ENCODE measurements at places on chromosomes 5 and 9. TPM values are rescaled to one million over a fixed set of nuclear protein-coding genes. Genes with fewer than 3 reads are reported as not detected.

The OMD gene
- not detected for total RNA-seq

The SNX18 gene
- 26.3 TPM for total RNA-seq

The RAB3C gene
- 25.2 TPM for total RNA-seq

The FOXD4L5 gene
- total RNA-seq: 0.29 TPM

- peaks cover 9% of the 10 kb centered on the region for H3K36me3 ChIP-seq
- H3K4me3 ChIP-seq: no peak overlapping the region
- no peak for DNase-seq
- H3K27ac ChIP-seq: no peak overlapping the region
These were observed 4.7 kb downstream of the NOTCH1 start for GRCh38 chr9:136541179-136541578.

GRCh38 chr9:88536023-88536324 is 996 bp downstream of the NXNL2 start:
- peaks cover 8% of the 10 kb centered on the region for H3K4me1 ChIP-seq
- no peaks in the 10 kb centered on the region for H3K36me3 ChIP-seq
- H3K27ac ChIP-seq: no peak overlapping the region
- peaks cover 69% of the 10 kb centered on the region for H3K27me3 ChIP-seq
- H3K4me3 ChIP-seq: no peak overlapping the region
- no peak for DNase-seq

GRCh38 chr9:12819436-12820185 is 44.8 kb downstream of the LURAP1L start:
- H3K36me3 ChIP-seq: peaks cover 4% of the 10 kb centered on the region
- H3K27me3 ChIP-seq: no peaks in the 10 kb centered on the region
- no peak for DNase-seq
- H3K27ac ChIP-seq: no peak overlapping the region

GRCh38 chr9:34600908-34601307 is 11.0 kb downstream of the RPP25L start:
- no peak for DNase-seq
- no peaks in the 10 kb centered on the region for H3K36me3 ChIP-seq
- H3K27me3 ChIP-seq: peaks cover 63% of the 10 kb centered on the region
- H3K27ac ChIP-seq: no peak overlapping the region
- H3K4me1 ChIP-seq: no peaks in the 10 kb centered on the region

DNA sequence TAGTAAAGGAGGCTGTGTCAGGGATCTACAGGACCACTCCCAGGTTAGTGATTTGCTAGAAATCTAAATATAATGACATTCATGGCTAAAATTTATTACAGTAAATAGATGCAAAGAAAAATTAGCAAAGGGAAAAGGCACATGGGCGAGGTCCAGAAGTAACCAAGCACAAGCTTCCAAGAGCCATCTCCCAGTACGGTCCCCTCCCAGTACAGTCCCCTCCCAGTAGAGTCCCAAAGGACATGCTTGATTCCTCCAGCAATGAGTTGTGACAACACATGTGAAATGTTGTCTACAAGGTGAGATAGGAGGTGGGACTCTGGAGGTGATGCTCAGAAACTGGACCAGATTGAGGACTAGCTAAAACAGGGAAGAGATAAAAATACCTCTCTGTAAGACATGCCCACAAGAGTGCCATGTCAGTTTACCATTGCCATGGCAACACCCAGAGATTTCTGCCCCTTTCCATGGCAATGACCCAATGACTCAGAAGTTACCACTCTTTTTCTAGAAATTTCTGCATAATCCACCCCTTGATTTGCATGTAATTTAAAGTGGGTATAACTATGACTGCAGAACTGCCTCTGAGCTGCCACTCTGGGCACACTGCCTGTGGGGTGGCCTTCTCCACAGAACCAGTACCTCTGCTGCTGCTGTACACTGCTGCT is 27.9 kb upstream of the CEMIP2 start:
- no peak overlapping the region for H3K4me3 ChIP-seq
- peaks cover 12% of the 10 kb centered on the region for H3K4me1 ChIP-seq
- H3K36me3 ChIP-seq: peaks cover 2% of the 10 kb centered on the region
- H3K27me3 ChIP-seq: no peaks in the 10 kb centered on the region
- no peak overlapping the region for H3K27ac ChIP-seq

DNA sequence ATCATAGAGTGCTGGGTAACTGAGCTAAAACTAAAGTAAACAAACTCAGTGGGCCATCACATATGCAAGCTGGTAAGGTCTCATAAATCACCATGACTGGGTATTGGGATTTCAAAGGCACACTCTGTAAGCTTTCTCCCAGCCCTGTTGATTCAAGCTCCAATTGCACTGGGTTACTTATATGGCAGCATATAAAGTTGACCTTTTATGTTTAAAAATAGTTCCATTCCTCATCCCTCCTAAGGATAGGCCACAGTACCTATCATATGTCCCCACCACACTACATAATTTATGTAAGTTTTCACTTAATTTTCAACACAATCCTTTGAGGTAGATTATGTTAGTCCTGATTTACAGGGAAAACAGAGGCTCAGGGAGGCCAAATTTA is 438.4 kb downstream of the RAB3C start:
- no peaks in the 10 kb centered on the region for H3K27me3 ChIP-seq
- peaks cover 1% of the 10 kb centered on the region for H3K36me3 ChIP-seq
- H3K4me3 ChIP-seq: no peak overlapping the region
- H3K4me1 ChIP-seq: peaks cover 13% of the 10 kb centered on the region

DNA sequence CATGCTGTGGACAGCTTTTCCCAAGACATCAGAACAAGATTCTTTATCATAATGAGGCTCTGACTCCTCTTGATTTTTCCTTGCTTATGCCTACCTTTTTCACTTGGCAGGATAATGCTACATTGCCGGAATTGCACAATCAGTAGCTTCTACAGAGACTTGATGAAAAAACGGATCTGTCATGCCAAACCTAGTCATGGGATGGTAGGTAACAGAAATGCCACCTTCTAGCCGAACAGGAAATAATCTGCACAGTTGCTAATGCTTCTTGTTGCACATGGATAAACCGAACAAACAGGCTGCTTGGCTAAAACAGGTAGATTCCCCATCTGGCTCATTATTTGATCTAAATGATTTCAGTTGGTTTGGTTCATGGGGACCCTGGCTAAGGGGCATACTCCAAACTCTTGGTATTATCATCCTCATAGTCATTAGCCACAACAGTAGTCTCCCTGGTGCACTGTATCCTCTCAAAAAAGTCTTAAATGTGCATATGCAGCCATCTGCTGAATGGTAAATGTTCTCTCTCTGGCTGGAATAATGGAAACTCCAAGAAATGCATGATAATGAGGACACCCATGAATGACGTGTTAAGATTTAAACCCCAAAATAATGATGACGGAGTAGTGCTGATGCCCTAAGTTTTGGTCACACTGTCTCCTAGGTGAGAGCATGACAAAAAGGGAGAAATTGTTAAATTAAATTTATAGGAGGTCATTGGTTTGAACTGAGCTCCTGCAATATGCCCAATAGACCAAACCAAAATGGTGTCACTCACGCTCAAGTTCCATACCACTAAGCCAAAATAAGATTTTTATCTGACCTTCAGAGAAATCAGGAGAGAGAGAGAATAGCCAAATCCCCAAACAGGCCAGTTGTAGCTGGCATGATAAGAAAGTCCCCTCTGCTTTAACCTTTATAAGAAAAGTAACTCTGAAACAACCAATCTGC is 47.0 kb downstream of the RAPGEF1 start:
- no peak overlapping the region for H3K27ac ChIP-seq
- peaks cover 53% of the 10 kb centered on the region for H3K4me1 ChIP-seq
- no peaks in the 10 kb centered on the region for H3K36me3 ChIP-seq
- no peak overlapping the region for H3K4me3 ChIP-seq
- DNase-seq: no peak
- no peaks in the 10 kb centered on the region for H3K27me3 ChIP-seq

DNA sequence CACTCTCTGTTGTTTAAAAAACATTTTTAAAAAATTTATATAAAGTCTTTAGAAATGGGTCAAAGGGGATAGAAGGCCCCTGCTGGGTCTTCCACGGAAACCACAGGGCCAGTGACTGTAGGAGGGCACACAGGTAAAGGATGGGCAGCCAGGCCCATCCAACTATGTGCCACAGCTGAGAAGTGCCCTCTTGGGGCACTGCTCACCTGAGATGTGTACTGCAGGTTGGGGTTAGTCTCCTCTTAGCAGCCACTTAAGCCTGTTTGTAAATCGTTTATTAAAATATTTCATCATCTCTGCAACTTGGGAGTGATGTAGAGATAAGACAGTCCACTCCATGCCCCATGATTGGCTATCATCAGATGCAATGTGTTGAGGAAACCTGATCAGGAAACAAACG is 222.4 kb downstream of the DIRAS2 start:
- H3K36me3 ChIP-seq: no peaks in the 10 kb centered on the region
- DNase-seq: no peak
- peaks cover 14% of the 10 kb centered on the region for H3K27me3 ChIP-seq
- H3K27ac ChIP-seq: no peak overlapping the region
- peaks cover 11% of the 10 kb centered on the region for H3K4me1 ChIP-seq

Measured in progenitor cell of endocrine pancreas (in vitro differentiated cells).